A673 (cell line): ENCODE measurements at places on chromosomes 13 and 19. TPM values are rescaled to one million over a fixed set of nuclear protein-coding genes. Genes with fewer than 3 reads are reported as not detected.

GRCh38 chr13:80590551-80590950, 249.6 kb upstream of the SPRY2 start:
- no peak for DNase-seq

Gene KRTDAP
- not detected in 2 replicates for total RNA-seq

GRCh38 chr13:95463531-95463930, 89.0 kb upstream of the CLDN10 start:
- peak; percentile 17 for DNase-seq

- DNase-seq: no peak
These were observed 257.9 kb downstream of the COG6 start for GRCh38 chr13:39913339-39913738.
